CD4-positive, alpha-beta T cell treated with Interferon gamma for 1 hour (primary cell): ENCODE measurements at places on chromosomes 13 and 19.

- no peak for DNase-seq
Measured at GRCh38 chr13:36275190-36276002, 22.2 kb downstream of the CCDC169 start.

- DNase-seq = no peak
Measured at GRCh38 chr13:28049880-28050875, 50.2 kb downstream of the FLT3 start.

GRCh38 chr19:32223595-32224370 is 121.6 kb upstream of the ZNF507 start:
- DNase-seq = no peak

DNA sequence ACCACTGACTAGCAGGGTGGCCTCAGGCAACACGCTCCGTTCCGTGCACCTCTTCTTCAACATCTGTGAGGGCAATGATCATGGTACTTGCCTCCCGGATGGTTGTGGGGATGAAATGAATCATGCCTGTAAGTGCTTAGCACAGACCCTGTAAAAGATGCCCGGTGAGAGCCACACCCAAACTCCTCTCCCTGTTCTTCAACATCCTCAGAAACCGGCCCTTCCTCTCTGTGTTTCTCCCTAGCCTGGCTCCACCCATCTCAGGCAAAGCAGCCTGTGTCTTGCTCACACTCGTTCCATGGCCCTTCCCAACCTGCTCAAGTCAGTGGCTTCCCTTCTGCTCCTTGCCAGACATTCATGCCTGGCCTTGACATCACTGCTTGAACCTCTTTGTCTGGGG is 5.8 kb upstream of the DMKN start:
- no peak for DNase-seq

GRCh38 chr19:5124111-5124855 is 155.4 kb downstream of the KDM4B start:
- DNase-seq = no peak

- no peak for DNase-seq
Measured at GRCh38 chr13:66927562-66927961, 302.6 kb downstream of the PCDH9 start.

DNA sequence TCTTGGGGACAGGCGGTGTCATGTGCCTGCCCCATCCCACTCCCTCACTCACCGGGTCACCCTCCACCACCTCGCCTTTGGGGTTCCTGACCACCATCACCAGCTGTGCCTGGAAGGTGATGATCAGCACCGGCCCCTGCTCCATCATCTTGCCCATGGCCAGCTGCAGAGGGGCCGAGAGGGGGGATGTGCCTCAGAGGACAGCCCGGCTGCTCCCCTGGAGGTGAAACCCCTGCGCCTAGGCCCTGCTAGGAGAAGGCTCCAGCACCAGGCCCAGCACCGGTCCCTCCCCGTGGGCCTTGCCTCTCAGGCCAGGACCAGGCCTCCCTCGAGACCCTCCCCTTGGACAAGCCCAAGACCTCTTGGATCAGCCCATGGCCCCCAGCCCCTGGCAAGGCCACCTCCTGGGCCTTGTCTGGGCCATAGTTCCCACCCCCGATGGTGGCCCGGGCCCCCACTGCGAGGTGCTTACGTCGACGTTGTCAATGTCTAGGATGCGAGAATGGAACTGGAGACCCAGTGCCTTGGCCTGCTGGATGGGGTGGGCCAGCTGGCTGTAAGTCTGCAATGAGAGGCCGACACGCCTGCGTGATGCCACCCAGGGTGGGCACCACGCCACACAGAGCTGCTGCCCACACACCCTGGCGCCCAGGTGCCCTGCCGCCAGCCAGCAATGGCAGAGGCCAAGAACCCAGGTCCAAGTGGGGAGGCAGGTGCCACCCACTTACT is 1.8 kb upstream of the CTXN1 start:
- no peak for DNase-seq

- no peak for DNase-seq
Measured at GRCh38 chr19:16470541-16470910, 1.2 kb downstream of the EPS15L1 start.

- DNase-seq = no peak
Measured at GRCh38 chr13:58949646-58950045, 1214.1 kb downstream of the DIAPH3 start.

DNA sequence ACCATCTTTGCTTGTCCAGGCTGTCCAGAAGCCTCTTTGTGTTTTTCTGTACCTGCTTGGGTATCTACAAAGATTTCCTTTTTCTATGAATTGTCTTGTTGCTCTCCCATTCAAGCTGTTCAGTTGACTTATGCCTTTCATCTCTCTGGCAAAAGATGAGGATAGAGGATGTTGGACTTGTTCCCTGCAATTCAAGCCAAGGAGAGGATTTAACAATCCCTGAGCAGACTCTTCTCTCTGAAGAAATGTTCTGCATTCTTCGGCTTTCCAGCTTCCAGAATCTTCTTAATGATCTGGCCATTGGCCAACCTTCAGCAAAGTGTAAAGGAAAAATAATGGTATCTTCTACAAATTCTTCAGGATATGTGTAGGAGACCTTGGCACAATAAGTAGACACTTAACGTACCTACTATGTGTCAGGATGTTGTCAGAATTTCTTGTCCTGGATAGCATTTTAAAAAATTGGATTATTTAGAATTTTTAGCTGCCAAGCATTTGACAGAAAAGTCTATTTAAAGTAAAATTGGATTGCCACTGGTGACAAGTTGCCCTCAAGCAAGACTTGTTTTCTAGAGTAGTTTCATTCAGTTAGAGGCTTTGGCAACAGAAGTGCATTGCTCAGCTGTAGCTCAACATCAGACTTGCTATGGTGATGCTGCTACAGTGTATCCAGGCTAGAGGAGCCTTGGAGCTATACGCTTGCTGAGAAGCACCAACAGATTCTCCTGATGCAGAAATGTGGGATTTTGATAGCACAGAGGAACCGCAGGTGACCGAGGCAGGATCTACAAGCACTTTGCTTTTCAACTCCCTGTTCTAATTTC is 455.7 kb downstream of the SUCLA2 start:
- DNase-seq = no peak

DNA sequence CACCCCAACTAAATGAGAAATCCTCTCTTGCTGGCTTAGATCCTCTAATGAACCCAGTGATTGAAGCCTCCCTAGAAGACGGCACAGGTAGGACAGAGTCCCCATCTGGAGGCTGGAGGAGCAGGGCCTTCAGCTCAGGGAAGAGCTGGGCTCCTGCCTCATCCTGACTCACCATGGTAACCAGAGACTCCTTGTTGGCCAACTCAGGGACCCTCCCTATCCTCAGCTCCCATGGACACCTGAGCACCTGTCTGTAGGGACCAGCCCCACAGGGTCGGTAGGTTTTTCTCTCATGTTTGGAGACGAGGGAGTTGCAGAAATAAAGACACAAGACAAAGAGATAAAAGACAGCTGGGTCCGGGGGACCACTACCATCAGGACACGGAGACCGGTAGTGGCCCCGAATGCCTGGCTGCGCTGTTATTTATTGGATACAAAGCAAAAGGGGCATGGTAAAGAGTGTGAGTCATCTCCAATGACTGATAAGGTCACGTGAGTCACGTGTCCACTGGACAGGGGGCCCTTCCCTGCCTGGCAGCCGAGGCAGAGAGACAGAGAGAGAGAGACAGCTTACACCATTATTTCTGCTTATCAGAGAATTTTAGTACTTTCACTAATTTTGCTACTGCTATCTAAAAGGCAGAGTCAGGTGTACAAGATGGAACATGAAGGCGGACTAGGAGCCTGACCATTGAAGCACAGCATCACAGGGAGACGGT is 26.6 kb downstream of the SIGLEC7 start:
- no peak for DNase-seq

- no peak for DNase-seq
Measured at GRCh38 chr19:45146251-45146650, 14.5 kb downstream of the NKPD1 start.

- DNase-seq = no peak
Measured at GRCh38 chr19:2952953-2953481, 8.2 kb upstream of the ZNF77 start.
